ENCODE measurements at places on chromosomes 16 and 17.
A peak's percentile ranks its signal among the peaks of the same experiment; 100 is the strongest.

DNA sequence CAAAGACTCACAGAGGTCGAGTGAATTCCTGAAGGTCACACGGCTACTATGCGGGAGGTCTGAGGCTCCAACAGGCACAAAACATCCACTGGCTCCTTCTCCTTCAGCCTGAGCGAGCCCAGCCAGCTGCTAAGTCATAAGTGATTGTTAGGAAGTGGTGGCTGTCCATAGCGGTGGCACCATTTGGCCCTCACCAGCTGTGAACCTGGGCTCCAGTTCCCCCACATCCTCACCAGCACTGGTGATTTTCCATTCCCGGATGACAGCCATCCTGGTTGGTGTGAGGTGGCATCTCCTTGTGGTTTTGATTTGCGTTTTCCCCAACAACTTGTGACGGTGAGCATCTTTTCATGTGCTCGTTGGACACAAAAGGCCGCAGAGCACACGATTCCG lies 302.8 kb downstream of the FOXL1 start:
- no peak for DNase-seq

DNA sequence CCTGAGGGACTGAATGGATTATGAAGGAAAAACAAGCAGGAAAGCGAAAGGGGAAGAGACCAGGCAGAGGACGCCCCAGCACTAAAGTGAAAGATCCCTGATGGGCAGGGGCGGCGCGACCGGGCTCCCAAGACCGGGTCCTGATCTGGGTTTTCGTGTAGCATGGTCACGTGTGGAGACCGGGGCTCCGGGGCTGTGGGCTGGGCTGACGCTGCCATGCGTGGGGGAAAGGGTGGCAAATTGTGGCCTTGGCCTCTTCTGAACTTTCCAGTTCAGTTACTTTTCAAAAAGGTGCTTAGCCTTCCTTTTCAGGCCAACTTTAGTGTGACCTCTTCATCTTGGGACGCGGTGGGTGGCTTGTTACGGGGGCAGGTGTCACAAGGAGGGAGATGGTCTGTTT lies 57.5 kb downstream of the METRNL start:
- DNase-seq = no peak

DNA sequence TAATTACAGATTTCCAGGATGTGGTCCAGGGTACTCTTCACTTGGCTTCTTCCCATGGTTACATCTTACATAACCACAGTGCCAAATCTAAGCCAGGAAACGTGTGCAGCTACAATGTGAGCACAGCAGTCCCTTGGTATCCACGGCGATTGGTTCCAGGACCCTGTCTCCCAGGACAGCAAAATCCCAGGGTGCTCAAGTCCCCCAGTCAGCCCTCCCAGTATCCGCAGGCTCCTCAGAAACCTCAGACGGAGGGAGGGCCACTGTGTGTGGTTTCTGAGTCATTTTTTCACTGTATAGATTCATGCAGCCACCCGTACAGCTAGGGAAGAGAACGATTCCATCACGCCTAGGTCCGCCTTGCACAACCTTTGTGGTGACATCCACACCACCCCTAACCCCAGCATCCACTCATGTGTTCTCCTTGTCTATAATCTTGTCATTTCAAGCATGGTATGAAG lies 11.1 kb upstream of the ATP2C2 start:
- DNase-seq = no peak

- DNase-seq = peak; percentile 7
Measured at GRCh38 chr17:21213638-21214014, 335 bp downstream of the TMEM11 start.

GRCh38 chr16:58125781-58126335 lies 3.3 kb downstream of the CFAP20 start:
- DNase-seq = no peak

DNA sequence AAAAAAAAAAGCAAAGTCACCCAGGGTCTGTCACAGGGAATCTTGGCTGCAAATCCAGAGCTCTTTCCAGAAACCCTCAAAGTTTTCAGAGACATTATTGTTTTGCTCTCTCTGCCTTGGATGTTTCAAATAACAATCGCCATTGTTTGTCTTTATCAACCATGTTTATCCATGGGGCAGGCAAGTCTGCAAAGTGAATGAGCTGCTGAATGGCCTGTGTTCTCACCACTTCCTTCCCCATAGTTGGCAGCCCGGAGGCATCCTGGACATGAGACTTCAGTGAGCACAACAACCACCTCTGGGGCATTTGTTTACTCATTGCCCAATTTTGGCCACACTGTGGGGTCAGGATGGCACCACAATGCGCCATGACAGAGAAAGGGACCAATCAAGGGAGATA lies 53.1 kb upstream of the USP7 start:
- DNase-seq = no peak

- no peak for DNase-seq
Measured at GRCh38 chr17:49224198-49224996, 6.2 kb downstream of the PHOSPHO1 start.

- peak; percentile 17 for DNase-seq
Measured at GRCh38 chr17:56819431-56820145, 14.1 kb downstream of the C17orf67 start.

DNA sequence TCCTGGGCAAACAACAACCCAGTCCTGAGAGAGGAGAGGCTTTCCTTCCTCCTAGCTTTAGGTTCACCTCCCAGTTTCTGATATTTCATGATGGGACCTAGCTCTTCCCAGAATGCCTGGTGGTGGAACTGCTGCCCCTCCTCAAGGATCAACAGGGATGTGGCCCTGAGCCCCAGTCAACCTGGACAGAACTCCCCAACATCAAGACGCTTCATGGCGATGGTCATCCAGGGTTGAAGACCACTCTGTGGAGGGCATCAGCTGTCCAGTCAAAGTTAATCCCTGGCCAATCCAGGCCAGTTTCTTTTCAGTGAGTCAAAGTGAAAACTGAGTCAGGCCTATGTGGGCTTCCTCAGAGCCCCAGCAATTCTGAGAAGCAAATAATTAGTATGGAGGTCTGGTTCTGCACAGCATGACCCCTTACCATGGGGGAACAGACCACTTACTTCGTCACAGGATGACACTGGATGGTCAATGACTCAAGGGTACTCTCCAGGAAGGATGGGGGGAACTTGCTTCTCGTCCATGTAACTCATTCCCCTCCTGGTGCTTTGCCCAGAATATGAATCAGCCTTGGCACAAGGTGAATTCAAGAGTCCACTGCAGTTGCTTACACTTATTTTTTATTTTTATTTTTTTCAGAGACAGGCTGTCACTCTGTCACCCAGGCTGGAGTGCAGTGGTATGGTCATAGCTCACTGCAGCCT lies 14.7 kb upstream of the XYLT2 start:
- no peak for DNase-seq

DNA sequence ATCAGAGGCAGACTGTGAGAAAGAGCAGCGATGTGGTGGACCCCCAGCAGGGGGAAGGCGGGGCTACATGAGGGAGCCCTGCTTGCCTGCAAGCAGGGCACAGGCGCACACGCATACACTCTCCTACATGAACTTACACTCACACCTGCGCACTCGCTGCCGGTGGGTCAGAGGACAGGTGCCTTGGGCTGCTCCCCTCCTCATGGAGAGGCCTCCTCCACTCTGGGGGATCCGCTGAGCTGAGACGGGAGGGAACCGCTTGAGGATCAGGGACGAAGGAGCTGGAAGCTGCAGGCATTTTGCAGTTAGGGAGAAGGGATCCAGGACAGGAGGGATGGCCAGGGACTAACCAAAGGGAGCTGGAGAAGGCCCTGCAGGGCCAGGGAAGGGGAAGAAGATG lies 14.2 kb downstream of the OSBPL7 start:
- no peak for DNase-seq

- no peak for DNase-seq
Measured at GRCh38 chr17:82339634-82340580, 6.3 kb upstream of the SECTM1 start.

- DNase-seq = no peak
Measured at GRCh38 chr16:86988920-86989696, 328.1 kb downstream of the C16orf95 start.

GRCh38 chr16:79703066-79703465 lies 102.5 kb upstream of the MAF start:
- no peak for DNase-seq

DNA sequence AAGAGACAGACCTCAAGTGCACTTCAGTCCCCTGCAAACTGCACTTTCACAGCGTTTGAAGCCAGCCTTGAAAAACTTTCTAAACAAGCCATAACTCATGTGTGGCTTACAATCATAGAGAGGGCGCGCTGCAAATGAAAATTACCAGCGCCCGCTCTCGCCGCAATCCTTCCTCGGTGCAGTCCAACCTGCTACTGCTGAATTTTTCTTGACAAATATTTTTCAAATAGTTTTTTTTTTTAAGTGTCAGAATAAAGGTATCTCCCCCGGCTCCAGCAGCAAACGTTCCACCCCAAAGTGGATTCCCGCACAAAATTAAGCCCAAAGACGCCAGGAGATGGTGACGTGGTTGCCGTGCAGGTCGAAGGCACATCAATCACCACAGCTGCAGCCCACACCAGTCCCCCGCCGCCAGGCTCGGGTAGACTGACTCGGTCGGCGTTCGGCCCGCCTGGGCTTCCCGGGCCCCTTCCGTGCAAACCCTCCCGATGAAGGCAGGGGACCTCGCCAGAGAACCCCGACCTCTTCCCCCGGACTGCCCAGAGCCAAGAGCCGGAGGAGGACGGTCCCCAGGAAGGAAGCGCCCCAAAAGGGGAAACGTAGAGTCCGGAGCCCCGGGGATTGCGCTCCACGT lies 630 bp downstream of the GRB2 start:
- peak; percentile 38 for DNase-seq

DNA sequence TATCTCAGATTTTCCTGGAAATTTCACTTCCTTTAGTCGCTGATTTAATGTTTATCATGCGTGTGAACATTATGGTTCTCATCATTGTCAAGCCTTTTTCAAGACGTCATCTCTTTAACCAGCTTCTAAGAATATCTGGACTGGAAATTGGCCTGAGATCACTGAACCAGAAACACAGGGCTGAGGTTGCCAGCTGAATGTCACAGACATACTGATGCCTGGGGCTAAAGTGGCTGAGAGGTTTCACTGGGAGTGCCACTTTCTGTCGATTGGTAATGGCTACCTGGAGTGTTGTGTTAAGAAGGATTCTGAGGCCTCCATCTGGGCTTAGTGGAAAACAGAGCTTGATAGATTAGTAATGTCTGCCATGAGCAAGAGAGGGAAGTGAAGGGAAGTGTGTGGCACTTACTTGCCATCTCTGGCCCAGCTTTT lies 54.2 kb downstream of the CRISPLD2 start:
- DNase-seq = no peak

DNA sequence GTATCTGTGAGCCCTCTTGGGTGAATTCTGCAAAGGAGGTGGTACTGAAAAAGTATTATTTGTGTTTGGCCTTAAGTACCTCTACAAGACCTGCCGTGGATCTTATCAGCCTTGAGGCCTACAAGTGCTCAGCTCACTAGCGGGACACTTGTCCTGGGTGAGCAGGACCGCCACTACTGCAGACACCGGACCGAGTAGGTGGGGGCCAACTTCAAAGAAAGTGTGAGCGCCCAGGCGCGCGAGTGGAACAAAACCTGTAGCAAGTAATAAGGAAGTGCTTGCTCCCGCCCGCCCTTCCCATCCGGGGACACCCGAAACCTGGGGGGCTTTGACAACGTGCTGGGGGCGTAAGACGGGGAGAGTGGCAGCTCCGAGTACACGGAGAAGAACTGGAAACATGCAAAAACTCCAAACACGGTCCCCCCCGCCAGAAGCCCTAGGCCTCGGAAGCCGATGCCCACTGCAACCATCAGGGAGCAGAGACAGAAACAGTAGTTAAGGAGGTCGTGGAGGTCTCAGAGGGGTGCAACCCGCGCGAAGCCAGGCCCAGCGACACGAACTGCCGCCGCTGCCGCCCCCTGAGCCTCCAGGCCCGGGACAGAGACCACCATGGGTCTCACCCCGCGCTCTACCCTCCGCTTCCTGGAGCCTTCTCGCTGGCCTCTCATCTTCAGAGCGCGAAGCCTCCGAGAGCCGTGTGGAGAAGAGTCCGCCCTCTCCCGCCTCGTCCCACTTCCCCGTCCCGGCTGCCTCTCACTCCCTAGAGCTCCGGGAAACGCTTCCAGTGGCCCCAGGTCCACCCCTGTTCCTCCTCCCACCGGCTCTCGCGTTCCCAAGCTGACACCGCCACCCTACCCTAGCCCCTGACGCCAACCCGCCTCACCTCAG lies 537 bp downstream of the CNOT1 start:
- DNase-seq = peak; percentile 39

DNA sequence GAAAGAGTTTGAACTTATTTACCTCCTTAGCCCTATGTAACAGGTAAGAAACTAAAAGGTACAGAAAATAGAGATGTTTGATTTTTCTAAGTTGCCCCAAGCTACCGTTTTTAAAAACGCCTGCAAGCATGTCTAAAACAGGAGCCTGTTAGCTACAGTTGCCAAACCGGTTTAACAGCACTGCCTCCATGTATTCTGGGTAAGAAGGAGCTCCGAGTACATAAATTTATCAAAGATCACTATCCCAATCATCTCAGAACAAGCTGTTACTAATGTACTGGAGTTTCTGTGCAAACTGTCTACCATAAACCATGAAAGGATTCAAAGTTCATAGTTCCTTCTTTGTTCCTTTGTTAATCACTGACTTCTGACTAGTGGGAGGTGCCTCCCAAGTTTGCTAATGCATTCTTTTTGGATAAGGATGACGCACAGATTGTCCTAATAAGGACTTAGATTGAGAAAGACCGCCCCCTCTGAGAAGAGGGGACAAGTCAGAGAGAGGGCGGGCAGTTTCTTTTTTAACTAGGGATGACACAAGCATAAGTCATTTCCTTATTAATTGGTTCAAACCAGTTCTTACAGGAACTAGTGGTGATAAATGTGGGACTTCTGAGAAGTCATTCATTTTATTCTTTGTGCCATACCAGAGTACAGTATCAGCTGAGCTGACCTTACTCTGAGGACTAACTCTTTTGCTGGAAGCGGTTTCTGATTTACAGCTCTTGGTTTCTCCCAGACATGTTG lies 55.3 kb downstream of the TUBD1 start:
- no peak for DNase-seq

- no peak for DNase-seq
Measured at GRCh38 chr17:5786510-5786875, 202.2 kb upstream of the NLRP1 start.

GRCh38 chr17:32335687-32336086 lies 6.3 kb downstream of the C17orf75 start:
- DNase-seq = no peak

DNA sequence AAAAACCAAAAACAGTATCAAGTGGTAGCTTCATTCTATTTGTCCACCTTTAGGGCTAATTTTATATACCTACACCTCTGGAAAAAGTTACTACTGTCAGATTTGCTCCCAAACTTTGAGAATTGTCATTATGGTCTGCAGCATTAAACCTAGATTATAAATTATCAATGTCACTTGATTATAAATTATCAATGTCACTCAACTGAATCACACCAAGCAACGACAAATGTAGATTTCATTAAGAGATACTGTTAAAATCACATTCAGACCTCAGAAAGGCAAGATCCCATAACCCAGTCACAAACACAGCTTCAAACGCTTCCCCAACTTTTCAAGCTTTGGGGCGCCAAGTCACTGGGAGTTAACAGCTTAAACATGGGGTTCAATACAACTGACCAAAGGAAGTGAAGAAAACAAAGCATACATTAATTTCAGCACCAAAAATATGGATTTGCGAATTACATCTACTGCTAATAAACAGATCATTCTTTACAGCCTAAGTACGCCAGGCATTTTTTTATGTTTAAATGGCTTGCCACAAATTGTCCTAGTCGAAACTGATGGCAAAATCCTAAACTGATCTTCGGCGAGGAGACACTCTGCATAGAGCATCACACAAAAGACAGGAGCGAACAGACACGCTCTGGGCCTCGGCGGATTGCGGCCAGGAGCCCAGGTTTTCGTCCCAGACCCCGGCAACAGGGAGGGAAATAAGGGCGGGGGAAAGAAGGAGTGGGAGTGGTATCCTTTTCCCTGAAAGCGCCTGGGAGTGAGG lies 981 bp downstream of the GLG1 start:
- DNase-seq = no peak
